ENCODE measurements at places on chromosomes 11 and 22. TPM values are rescaled to one million over a fixed set of nuclear protein-coding genes. Genes with fewer than 3 reads are reported as not detected.

The PRODH gene
- 0.30 TPM for total RNA-seq

The OLFML1 gene
- not detected for total RNA-seq

DNA sequence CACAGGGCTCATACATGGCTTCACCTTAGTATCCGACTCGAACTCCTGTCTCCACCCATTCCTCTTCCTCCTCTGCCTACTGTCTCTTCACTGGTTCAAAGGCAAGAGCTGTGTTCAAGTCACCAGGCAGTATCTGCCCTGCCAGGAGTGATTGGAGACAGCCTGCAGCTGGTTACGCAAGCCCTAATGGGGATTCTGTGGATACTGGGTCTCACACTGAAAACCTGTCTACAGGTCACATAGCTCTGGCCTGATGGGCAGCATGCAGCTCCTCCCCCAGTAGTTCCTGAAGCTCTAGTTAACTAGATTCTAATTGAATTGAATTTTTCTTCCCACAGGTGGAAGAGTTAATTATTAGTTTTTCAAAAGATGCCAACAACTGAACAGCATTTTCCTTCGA, 332.2 kb downstream of the TMEM135 start:
- DNase-seq: no peak

GRCh38 chr11:58199271-58199670, 4.7 kb downstream of the OR1S2 start:
- DNase-seq: no peak

- DNase-seq: no peak
Observed at GRCh38 chr11:111819161-111819828, 52.1 kb downstream of the ALG9 start.
